ENCODE measurements at places on chromosomes 6 and 20.

DNA sequence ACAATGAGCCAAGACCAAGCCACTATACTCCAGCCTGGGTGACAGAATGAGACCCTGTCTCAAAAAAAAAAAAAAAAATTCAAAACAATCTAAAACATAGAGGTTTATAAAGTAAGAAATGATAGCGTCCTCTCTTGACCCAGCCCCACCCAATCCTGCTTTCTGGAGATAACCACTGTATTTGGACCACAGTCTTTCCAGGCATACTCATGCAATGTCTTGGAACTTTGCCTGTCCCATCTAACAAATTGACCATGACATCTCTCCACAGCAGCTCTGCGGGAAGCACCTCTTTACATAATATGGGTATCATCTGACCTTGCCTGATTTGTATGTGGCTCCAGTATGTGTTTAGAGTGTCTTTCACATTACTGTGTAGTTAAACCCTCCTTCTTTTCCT, 9.1 kb upstream of the SHLD1 start:
- no peak for DNase-seq

GRCh38 chr6:73371984-73372383, 2.3 kb upstream of the OOEP start:
- no peak for DNase-seq

- no peak for DNase-seq
Observed at GRCh38 chr6:110529907-110530306, 53.5 kb upstream of the SLC22A16 start.

- DNase-seq: no peak
Observed at GRCh38 chr20:41293269-41294037, 24.1 kb downstream of the ZHX3 start.

GRCh38 chr6:45073771-45074170, 254.4 kb upstream of the RUNX2 start:
- no peak for DNase-seq

GRCh38 chr6:6169141-6169540, 151.3 kb downstream of the F13A1 start:
- DNase-seq: no peak

DNA sequence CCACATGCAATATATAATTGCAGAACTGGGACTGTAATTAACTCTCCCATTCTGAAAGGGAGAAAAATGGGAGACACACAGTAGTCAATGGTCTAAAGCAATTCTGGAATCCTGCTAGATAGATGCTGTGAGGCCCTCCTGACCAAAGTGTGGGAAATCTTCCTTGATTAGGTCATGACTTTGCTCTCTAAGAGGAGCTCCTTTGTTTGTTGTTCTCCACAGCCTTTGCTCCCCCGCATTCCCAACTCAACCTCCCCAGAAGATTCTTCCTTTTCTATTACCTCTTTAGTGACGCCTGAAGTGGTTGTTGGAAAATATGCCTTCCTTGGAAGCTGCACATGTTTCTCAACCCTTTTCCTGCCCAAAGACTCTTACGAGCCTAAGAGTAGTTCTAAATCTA, 28.8 kb upstream of the LIN28B start:
- no peak for DNase-seq

GRCh38 chr6:146335336-146335735, 208.3 kb upstream of the RAB32 start:
- no peak for DNase-seq

GRCh38 chr6:6395581-6396197, 75.2 kb upstream of the F13A1 start:
- no peak for DNase-seq

DNA sequence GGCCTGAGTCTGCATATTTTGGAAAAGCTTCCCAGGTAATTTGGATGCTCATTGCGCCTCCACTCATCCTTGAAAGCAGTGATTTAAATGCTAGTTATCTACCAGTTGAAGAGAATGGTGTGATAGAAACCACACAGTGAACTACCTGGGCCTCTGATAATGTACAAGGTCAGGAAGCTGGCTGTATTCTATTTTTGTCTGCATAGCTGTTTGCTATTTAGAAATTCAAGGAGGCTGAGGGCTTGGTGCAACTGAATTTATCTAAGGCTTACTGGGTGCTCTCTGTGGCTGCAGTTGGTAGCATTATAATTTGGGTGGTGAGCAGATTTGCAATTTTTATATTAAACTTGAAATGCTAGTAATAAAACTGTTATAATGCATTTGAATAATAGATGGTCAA, 245.6 kb downstream of the KIF16B start:
- DNase-seq: no peak

- DNase-seq: peak; percentile 68
Observed at GRCh38 chr20:34872622-34873224, at the start of gene GGT7. Gene GGT7 (minus strand): TSS chr20:34872856. CDS start chr20:34872815, 41 bp downstream.

GRCh38 chr6:160881148-160881808, 110.3 kb upstream of the MAP3K4 start:
- DNase-seq: no peak

- no peak for DNase-seq
Observed at GRCh38 chr6:8065519-8065911, 1.3 kb upstream of the BLOC1S5 start.

DNA sequence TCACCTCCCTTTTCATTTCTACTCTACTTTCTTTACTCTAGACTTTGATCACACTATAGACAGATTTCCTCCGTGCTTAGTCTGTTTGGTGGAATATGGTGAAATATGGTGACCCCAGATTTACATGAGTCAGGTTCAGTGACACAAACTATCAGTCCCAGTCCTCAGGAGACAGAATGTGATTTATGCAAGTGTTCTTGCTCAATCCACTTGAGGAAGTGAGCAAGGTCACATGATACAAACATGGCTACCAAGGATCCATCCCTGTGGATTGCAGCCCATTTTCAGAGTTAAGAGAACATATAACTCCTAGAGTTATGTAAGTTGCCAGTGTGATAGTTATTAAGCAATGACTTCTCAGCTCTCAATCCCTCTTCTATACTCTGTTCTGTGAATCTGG, 23.7 kb upstream of the TSHZ2 start:
- no peak for DNase-seq

DNA sequence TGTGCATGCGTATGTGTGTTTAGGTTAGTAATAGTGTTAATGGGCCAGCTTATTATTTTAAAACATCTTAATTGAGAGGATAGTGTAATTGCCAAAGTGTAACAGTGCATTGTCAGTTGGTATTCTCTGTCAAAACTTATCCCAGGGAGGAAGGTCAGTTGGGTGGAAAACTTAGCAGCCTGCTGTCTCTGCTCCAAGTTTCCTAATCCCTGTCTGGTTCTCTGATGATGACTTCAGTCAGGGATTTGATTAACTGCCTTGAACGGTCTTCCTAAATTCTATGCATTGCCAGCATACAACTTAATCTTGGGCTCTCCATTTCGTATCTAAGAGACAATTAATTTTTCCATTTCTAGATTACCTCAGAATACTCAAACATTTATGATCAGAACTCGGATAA, 51.1 kb downstream of the L3MBTL3 start:
- DNase-seq: no peak

- no peak for DNase-seq
Observed at GRCh38 chr6:11161031-11161956, 49.8 kb upstream of the ERVFRD-1 start.

DNA sequence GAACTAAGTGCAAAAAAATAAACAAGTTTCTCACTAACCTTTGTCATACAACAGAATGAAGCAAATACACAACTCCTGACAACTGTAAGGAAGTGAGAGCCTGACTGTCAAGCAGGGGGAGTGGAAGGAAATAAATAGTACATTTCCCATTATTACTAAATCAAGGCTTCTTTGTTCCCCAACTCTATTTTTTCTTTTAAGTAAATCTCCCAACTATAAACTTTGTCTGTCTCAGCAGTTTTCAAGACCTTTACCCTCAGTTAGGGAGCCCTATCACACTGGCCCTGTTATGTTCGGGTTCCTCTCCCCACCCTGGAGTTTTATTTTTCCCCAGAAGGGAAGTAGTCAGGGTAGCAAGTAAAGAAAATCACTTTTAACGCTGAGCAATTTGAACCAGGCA, 24.1 kb upstream of the IPCEF1 start:
- DNase-seq: no peak

GRCh38 chr6:150185732-150186117, 42.9 kb downstream of the PPP1R14C start:
- DNase-seq: no peak

DNA sequence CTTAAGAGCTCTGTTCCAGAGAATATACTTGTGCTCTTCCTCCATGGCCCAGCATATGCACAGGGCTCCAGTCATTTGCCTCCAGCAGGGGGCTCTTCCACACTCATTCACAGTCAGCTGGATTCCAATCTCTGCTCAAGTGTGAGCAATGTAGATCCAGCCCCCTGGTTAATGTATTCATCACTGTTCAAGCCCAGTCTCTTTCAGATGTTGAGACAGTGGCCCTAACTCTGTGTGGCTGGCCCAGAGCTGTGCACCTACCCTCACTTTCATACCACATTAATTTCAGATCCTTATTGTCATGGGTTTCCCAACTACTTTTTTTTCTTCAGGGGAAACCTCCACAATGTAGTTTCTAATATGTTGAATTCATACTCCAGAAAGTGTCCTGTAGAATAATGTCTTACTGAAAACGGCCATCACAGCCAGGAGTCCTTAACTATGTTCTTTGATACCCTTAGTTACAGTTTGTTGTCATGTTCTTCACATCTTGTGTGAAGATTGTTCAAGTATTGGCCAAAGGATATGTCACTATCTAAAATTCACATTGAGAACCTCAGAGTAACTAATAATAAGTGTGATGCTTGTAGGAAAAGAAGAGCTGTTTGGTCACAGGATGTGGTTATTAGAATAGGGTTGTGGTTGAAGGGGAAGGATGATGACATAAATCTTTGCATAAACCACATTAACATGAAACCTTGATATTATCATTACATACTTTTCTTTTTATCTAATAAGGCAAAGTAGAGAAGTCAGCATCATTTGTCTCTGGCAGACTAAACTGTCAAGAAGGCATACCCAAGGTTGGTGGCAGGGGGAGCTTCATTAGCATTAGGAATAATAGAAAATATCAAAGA, 14.4 kb upstream of the HLA-DQA1 start:
- DNase-seq: no peak

DNA sequence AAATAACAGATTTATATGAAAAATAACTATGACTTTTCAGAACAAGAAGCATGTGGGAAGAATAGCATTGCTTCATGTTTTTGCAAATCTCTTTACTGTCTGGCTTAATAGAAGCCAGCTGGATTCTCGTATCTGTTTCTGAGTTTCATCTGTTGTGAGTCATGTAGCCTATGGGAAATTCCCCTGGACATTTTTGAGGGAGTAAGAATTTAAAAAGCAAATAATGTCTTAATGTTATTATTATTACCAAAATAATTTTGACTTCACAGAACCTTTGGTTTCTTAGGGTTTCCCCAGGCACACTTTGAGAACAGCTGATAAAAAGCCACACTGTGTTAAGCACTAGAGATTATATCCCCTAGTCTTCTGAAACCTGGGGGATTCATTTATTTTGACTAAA, 75.8 kb downstream of the SYCP2L start:
- DNase-seq: peak; percentile 17

DNA sequence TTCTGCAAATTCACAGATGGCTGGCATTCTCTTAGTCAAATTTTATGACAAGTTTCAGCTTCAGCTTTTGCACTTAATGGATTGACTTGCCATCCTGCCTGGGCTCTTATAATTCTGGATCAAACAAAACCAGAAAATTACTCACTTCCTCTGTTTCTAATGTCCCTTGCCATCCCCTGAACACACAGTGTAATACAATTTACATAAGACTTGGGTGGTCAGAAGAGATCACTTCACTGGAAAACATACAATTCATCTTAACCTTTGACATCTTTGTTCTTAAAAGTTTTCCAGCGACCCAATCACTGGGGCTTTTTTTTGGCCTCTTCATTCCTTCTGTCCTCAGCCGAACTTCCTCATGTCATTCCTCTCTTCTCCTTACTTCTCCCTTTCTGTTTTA, 199.0 kb downstream of the ARHGAP18 start:
- no peak for DNase-seq

- no peak for DNase-seq
Observed at GRCh38 chr6:77055711-77056110, 407.6 kb downstream of the HTR1B start.

All from renal cortex interstitium (tissue), 15 donors.